ENCODE measurements at places on chromosomes 4 and X. TPM values are rescaled to one million over a fixed set of nuclear protein-coding genes. Genes with fewer than 3 reads are reported as not detected.

The SORCS2 gene
- 2.4 TPM for total RNA-seq

The SPANXA1 gene
- total RNA-seq, result 0.45 TPM

- peak; percentile 59 for DNase-seq
Measured at GRCh38 chr4:158667651-158668198, 4.0 kb downstream of the C4orf46 start.

GRCh38 chr4:24559889-24560288 is 24.5 kb downstream of the DHX15 start:
- no peak for DNase-seq

DNA sequence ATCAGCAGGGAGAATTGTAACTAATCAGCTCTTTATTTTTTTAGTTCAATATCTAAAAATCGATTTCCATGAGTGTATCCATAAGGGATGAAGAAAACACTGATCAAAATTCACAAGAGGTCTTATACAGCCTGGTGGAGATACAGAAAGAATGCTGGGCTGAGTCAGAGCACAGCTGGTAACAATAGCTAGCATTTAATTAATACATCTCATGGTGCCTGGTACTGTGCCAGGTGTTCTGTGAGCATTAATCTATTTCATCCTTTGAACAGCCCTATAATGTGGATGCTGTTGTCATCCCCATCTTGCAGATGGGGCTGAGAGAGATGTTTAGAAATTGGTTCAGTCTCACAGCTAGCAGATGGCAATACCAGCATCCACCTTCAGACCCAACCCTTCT is 250.9 kb upstream of the RPS6KA3 start:
- DNase-seq, result no peak

DNA sequence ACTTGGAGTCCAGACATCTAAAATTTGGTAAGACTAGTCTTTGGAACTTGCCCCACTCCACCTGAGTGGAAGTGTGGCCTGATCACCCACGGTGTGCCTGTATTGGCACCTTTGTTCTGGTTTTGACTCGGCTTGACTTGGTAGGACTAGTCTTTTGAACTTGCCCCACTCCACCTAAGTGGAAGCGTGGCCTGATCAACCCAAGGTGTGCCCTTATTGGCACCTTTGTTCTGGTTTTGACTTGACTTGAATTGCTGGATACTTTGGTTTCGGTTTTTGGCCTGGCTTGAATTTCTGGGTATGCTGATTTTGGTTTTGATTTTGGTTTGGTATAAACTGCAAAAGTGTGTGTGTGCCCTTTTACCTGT is 44.7 kb upstream of the UGT2B7 start:
- no peak for DNase-seq
